ENCODE measurements at places on chromosomes 4 and X.
A peak's percentile ranks its signal among the peaks of the same experiment; 100 is the strongest.

GRCh38 chrX:71095981-71096759 is 519 bp downstream of the FOXO4 start:
- DNase-seq = no peak

DNA sequence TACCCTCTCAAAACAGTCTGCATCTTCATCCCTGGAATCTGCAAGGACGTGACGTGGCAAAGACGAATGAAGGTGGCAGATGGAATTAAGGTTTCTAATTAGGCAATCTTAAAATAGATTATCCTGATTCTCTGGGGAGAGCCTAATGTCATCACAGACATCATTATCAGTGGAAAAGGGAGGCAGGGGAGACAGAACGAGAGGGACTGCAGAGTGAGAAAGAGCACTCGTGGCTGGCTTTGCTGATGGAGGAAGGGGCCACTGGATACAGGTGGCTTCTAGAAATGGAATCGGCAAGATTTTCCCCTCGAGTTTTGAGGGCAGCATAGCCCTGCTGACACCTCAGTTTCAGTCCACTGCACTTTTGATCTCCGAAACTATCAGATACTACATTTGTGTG is 110.6 kb downstream of the ASMT start:
- DNase-seq = no peak

GRCh38 chr4:145936997-145937901 is 1.4 kb downstream of the ZNF827 start:
- DNase-seq = peak; percentile 79

DNA sequence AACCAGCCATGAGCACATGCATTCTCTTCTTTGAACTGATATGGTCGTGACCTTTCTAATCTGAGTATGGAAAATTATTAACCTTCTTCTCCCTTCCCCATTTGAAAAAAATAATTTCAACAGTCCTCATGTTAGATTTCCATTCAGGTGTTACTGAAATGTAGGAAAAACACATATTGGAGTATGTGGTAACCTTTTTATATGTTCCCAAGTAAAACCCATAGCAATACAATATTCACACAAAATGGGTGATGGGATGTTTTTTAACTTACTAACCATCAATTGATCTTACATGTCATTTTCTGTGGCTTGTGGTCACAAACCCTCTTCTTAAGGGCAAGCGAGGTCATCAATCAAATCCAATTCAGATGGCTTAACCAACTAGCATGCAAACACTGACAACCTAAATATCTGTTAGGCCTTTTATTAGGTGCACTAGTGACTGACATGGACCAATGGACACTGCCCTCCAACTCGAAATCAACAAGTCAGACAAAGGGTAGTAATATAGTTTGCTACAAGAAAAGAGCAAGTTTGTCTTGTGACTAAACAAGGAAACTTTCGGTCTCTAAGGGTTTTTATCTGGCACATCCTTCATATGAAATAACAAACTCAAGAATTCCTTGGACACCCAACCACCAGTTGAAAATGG is 74.3 kb downstream of the CAMK2D start:
- DNase-seq = peak; percentile 83

DNA sequence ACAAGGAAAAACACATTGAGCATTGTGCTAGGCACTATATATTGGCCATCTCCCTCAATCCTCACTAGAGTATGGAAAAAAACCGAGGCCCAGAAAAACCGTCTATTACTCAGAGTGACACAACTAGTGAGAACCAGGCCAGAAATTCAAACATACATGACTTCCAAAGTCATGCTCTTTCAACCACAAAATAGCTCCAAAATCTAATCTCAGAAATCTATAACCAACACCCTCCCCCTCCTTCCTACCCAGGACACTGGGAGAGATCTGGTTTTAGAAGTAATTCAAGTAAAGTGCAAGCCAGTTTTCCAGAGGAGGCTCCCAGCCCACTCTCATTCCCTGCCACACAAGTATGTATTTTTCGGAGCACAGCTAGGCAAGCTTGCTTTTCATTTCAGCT is 7.6 kb downstream of the HS3ST1 start:
- DNase-seq = no peak

DNA sequence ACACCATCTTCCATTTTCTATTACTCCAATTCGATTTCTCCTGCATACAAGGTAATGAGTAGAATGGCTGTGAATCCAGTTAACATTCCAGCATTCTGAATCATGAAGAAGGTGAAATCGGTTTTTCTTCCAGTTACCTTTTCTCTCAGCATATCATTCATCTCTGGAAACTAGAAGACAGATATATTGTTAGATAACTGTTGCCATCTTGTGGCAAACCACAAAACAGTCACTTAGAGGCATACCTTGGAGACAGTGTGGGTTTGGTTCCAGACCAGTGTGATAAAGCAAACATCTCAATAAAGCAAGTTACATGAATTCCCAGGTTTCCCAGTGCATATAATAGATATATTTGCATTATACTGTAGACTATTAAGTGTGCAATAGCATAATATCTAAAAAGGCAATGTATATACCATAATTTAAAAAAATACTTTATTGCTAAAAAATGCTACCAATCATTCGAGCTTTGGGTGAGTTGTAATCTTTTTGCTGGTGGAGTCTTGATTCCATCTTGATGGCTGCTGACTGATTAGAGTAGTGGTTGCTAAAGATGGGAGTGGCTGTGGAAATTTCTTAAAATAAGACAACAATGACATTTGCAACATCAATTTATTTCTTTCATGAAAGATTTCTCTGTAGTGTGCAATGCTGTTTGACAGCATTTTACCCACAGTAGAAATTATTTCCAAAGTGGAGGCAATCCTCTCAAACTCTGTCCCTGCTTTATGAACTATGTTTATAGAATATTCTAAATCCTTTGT is 82.1 kb downstream of the SLC39A8 start:
- DNase-seq = peak; percentile 49

DNA sequence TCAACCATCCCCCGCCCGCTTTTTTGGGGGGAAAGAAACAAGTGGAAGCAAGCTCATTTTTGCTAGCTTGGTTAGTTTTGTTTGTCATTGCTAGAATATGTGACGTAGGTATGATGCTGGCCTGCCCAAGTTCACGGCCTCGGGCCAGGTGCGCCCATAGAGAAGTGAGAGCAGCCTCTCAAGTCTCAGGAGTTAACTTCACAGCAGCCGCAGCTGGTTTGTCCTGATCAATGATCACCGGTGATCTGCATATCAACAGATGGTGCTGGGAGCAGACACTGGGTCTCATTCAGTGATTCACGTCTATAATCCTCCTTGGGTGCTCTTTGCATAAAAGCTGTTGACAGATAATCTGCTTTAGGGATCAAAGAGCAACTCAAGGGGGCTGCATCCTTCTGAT is 50.1 kb downstream of the ENPP6 start:
- no peak for DNase-seq

DNA sequence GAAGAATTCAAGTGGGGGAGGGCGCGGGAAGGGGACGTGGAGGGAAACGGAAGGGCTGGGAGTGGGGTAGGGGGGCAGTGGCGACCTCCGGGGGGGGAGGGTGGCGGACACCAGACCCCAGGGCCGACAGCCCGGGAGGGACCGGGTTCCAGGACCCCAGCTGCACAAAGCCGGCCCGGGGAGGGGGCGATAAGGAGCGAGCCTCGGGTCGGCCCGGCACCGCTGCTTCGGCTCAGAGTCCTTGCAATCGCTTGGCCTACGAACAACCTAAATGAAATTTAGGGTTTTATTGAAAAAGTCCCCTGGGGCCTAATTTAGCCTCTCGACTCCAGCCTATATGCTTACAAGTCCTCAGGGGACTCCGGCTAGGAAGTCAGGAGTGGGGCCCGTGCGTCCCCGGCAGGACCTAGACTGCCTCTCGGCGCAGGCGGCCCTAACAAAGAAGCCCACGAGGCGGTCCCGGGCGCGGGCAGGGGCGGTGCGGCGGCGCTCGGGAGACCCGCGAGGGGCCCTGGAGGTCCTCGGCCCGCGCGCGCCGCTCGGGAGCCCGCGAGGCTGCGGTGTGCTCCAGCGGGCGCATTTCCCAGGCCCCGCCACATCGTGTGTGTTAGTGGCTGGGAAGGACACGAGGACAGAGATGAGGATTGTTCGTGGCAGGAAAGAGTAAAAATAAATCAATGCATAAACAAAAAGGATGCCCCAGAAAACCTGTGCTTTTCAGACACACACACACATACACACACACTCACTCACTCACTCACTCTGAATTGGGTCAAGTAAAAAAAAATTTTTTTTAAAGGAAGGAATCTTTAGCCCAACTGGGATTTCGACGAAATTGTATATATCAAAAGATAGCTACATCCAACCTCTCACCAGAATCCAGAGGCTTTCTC is 70.0 kb downstream of the MGST2 start:
- peak; percentile 11 for DNase-seq

DNA sequence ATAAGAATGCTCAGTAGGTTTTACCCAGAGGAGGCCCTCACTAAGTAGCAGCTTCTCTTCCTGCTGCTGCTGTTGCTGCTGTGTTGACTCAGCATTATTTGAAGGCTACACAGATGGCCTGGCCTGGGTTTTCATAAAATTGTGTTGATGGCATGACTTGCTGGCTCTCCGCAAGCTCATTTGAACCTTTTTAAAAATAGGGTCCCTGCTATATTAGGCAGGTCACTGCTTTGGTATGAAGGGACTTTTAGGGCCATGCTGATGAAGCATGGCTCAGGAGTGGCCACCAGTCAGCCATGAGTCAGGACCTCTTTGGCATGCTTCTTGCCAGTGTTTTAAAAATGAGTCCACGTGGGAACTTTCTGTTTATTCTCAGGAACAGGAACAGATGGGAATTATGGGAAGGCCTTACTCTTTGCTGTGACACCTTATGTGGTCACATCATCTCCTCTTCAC is 128.7 kb downstream of the MID1IP1 start:
- peak; percentile 72 for DNase-seq

DNA sequence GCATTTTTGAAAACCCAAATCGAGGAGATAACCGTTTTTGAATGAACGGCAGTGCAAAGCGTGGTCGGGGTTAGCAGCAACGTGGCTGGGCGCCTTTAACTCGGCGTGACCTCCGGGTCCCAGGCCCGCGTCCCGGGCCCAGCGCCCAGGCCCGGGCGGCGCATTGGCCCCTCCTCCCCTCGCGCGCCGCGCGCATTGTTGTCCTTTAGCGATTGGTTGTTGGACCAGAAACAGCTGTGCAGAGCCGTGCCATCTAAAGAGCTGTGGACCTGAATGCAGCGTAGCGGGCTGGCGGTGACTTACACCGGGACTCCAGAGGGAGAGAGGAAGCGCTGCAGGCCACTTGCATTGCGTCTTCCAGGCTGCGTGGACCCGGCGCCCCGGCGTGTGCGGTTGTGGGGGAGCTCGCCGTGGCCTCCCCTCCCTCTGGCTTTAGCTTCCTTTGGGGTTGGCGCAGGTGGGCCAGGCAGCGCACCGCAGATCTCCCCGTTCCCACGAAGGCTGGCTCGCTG is at the start of gene STOX2:
Gene STOX2, plus strand, starts transcription at position 227 of the 512 bp plus-strand sequence. CDS start 1,484 bp downstream, outside the sequence.
- peak; percentile 57 for DNase-seq

- DNase-seq = no peak
Observed at GRCh38 chr4:657338-657833, 16.7 kb downstream of the ATP5ME start.

DNA sequence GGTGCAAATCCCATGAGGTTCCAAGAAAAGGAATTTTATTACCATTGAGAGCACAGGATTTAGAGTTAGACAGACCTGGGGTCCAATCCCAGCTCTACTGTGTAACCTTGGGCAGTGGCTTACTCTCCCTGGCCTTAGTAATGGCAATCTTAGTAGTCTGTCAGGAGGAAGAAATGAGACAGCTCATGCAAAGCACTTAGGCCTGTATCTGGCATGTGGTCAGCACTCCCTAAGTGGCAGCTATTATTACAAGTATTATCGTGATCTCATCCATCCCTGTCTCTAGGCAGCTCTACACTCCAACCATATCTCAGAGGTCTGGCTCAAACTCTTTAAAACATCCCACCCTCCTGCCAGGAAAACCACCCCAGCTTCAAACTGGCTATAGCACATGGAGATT is 129.6 kb upstream of the NALF2 start:
- DNase-seq = no peak

- DNase-seq = peak; percentile 89
Observed at GRCh38 chrX:9342561-9343051, 122.3 kb upstream of the TBL1X start.

GRCh38 chrX:135178636-135179035 is 7.4 kb upstream of the CT55 start:
- DNase-seq = no peak

DNA sequence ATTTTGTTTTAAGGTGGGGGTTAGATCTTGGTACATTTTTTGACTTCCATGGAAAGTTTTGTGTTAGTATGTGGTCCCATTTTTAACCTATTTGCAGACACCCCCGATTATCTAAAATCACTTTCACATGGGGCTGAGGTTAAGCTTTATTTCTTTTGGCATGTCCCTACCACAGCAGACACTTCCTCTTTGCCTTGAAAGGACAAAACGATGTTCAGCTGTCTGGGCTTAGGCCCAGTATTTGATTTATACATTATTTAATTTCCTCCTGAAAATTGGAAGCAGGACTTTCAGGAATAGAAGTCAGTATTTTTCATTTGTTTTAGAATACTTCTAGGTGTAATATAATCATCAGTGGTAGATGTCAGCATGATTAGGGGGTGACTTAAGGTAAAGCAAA is 112.4 kb upstream of the SPRY1 start:
- peak; percentile 84 for DNase-seq

- DNase-seq = no peak
Observed at GRCh38 chr4:4871242-4871572, 11.7 kb downstream of the MSX1 start.

DNA sequence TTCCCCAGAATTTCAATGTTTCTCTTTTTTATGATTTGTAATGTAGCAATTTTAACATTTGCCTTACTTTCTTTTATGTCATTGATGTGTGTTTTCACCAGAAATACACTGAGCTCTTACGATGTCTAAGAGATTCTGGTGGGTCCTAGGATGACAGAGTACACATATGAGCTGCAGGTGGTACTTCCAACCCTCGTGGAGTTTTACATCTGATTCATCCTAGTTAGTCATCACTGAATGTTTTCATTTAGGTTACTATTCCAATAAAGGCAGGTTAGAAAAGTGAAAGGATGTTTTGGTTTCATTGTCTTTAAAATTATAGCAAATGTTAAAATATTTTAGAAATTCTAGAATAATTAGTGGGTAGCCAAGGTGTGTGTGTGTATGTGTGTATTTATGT is 605.9 kb downstream of the ADGRL3 start:
- DNase-seq = no peak

GRCh38 chr4:95537863-95538488 is 10.8 kb downstream of the UNC5C start:
- no peak for DNase-seq

Data from fibroblast of skin of back (primary cell).